ENCODE measurements at places on chromosomes 7 and 10.

DNA sequence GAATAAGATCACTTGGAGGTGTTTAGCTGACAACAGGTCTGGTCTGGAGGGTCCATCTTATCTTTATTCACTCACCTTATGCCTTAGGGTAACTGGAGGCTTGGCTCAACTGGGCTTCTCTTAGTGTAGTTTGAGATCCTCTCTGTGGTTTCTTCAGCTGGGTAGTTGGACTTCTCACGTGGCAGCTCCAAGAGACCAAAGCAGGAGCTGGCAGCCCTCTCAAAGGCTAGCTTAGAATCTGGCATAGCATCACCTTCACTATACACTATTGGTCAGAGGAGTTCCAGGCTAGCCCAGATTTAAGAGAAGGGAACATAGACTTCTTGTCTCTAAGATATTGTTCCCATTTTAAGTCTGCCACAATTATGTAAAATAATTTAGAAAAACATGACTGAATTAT is 16.4 kb downstream of the ADK start:
- DNase-seq = no peak

GRCh38 chr10:103791858-103792257 is 63.5 kb downstream of the SH3PXD2A start:
- DNase-seq = no peak

GRCh38 chr10:130453036-130453720 is 317.0 kb downstream of the GLRX3 start:
- no peak for DNase-seq

DNA sequence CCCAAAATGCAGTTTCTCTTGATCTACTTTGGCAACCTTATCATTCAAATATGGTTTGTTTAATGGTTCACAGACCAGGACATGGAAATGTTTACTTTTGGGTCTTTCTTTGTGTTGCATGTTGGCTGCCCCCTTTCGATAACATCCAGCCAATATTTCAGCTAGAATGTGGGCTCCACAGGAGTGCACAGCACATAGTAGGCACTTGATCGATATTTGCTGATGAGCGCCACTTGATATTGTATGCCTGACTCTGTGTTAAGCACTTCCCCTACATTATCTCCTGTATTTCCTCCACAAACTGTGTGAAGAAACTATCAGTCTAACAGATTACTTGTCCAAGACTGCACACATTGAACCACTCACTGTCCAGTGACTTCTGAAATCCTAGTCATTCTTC is 60.2 kb downstream of the SMURF1 start:
- no peak for DNase-seq

GRCh38 chr7:108232076-108232475 is 101.9 kb upstream of the LAMB4 start:
- no peak for DNase-seq

GRCh38 chr10:21169271-21169670 is 272.2 kb upstream of the NEBL start:
- no peak for DNase-seq

DNA sequence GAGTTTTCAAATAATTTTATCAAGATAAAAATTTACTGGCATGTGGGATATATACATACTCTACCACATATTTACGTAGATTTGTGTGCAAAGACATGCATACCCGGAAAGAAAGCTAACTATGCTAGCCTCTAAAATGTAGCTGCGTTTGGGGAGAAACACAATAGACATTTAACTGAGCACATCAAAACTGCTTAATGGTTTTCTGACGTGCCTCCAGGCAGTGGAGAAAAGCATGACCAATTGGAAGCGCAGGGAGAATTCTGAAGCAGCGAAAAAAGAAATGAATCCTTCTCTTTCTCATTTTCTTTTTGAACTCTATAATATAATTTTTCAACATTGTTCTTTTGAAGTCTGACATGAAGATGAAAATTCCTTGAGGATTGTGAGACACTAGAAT is 60.3 kb upstream of the LYZL1 start:
- DNase-seq = no peak

DNA sequence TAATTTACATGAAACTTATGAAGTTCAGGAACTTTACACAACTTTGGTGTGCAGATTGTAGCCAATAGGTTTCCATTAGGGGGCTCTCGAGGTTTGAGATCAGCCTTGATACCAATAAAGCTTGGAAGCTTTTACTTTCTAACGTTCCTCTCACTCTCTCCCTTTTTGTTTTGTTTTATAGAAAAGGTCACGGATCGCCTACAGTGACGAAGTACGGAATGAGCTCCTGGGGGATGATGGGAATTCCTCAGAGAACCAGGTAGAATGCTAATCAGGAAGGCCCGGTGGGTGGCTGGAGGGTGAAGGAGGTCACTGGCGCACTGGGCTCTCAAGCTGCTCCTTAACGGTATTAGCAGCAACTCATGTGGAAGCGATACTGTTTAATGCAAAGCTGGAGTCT is 79.9 kb downstream of the VTI1A start:
- no peak for DNase-seq

DNA sequence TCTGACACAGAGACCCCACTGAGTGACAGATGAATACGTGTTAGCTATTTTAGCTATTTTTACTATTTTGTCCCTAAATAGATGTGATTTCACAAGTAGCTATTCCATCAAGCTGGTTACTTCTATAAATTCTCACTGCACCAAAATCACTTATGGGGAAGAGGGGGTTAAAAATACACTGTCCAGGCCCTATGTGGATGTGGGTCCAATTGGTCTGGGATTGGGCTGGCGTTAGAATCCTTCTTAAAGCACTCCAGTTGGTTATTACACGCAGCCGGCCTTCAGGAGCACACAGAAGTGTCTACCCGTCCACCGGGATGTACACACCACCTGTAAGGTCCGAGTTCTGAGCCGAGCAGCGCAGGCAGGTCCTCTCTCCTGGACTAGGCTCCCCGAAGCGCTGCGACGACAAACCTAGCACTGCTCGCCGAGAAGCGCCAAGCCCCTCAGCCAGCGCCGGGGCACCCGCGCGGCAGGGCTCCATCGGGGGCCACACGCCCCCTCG is 222.3 kb upstream of the MKLN1 start:
- DNase-seq = no peak

GRCh38 chr10:43218951-43219837 is 47.7 kb downstream of the RASGEF1A start:
- DNase-seq = no peak

GRCh38 chr10:132679640-132680039 is 106.3 kb downstream of the NKX6-2 start:
- no peak for DNase-seq

- DNase-seq = peak; percentile 73
Observed at GRCh38 chr7:158000160-158000559, 587.5 kb downstream of the PTPRN2 start.

GRCh38 chr7:22481726-22482125 is 18.3 kb downstream of the STEAP1B start:
- no peak for DNase-seq

DNA sequence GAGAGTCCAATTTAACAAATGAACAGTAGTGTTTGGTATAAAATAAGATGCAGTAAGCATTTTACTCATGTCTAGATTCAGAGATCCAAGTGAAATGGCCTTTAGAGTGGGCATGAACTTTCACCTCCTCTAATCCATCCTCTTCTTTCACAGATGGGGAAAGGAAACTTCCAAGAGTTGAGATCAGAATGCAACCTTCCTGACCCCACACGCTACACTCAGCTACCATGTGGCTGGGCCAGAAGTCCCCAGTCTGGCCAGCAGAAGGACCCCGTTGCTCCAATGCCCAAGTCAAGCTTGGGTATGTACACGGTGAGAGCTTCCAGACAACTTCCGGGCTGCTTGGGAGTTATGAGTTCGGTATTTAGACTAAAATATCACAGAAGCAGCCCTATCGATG is 228.0 kb downstream of the ELMO1 start:
- DNase-seq = no peak

DNA sequence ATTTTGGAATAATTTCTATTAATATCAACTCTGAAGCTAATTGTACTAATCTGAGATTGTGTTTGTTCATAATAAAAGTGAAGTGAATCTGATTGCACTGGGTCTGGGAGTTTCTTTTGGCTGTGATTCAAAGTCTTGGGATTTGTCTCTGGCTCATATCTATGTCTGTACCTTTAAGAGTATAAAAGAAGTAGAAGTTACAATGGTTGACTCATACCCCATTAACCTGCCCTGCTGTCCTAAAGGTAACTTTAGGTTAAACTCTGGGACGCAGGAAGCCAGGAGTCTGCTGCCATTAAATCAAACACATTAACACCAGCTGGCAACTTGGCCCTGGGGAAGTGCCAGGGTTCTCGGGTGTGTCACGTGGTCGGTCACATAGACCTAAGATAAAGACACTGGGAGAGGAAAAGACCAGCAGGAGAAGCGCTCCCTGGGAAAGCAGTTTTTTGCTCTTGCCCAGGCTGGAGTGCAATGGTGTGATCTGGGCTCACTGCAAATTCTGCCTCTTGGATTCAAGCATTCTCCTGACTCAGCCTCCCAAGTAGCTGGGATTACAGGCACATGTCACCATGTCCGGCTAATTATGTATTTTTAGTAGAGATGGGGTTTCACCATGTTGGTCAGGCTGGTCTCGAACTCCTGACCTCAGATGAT is 17.8 kb downstream of the SCD start:
- DNase-seq = peak; percentile 17

DNA sequence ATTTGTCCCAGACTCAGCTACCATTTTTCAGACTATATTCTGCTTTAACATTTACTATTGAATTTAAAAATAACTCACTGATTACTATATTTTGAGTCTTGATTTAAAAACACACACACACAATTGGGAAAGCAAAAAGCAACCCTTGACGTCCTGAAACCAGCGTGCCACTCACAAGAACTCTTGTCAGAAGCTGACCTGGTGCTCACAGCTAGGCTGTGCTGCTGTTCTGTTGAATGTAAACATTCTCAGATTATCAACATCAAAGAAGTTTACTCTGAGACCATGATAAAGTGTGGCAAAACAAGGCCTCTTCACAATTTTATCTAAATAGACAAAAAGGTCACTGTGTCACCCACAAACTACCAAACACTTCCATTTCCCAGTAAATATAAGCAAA is 62.6 kb upstream of the CACNA2D1 start:
- no peak for DNase-seq

GRCh38 chr7:38311329-38311937 is 38.0 kb upstream of the TARP start:
- peak; percentile 43 for DNase-seq

GRCh38 chr10:76626386-76626785 is 1011.2 kb downstream of the KCNMA1 start:
- DNase-seq = no peak

DNA sequence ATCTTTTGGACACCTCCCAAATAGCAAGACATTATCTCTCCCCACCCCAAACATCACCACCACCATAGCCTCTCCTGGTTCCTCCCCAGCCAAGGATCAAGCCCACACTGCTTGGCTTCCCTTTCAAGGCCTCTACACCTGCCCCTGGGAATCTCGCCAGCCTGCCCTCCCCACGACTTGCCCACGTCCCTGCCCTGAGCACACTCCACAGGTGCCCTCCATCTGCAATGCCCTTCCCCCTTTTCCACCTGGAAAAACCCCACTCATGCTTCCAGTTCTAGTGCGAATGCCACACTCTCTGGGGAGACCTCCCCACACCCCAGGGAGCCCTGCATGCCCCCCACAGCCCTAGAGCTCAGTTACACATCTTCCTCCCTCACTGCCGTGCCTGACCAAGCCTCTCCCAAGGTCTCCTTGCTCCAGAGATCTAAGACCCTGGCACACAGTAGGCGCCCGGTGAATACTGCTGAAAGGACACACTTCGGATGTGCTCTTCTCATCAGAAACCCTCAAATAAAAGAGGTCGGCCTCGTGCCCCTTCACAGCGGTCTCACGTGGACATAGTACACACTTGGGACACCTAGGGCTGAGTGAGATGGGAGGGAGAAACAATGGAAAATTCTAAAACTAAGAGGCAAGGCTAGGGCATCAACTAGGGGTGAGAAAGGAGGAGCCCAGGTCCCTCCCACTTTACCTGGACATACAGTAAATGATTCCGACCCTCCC is 91.4 kb downstream of the DLG5 start:
- no peak for DNase-seq

GRCh38 chr10:85222300-85222699 is 893.9 kb downstream of the CCSER2 start:
- DNase-seq = no peak

DNA sequence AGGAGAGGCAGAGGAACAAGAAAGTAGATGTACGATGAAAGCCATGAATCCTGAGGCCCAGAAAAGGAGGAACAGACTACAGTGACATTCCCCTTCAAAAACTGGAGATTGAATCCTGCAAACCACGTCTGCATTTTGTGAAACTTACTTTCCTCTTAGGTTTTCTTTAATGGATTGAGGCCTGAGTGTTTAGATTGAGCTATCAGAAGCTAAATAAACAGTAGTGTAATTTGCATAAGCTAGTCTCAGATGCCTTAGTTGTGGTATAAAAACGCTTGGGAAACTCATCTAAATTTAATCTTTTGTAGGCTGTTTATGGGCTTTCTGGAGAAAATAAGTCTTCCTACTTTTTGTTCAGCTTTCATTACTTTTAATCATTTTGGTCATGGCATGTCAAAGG is 94.8 kb upstream of the HDAC9 start:
- DNase-seq = no peak

DNA sequence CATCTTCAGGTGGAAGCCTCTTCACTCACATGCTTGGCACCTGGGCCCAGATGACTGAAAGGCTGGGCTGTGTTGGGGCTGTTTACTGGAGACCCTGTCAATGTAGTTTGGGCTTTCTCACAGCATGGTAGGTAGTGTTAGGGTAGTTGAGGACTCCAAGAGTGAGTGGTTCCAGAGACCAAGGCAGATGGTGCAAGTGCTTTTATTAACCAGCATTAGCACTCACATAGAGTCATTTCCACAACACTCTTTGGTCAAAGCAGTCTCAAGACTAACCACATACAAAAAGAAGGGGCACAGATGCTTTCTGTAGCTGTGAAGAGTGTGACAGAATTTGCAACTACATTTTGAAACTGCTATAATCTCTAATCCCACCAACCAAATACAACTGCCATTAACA is 135.0 kb downstream of the RTKN2 start:
- DNase-seq = no peak

DNA sequence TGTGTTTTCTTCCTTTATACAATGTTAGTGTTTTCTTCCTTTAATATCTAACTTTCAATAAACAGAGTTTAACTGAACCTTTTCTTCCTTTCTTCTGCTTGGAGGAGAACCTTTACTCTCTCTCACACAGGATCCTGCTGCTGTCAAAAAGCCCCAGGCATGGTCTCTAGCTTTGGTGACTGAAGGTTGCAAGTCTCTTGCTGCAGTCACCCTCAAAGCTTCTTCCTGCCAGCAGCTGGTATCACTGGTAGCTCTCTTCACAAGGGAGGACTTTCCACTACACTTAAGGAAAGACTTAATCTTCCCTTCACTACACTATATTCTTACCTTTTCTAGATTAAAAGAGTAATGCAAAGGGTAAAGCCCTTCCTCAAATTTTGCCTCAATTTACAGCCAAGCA is 153.4 kb downstream of the SGMS1 start:
- no peak for DNase-seq

Data from NCI-H2107 (cell line).